ENCODE measurements at places on chromosomes 3 and 15.

- no peak for DNase-seq
Measured at GRCh38 chr3:107861904-107862303, 228.9 kb downstream of the CD47 start.

- DNase-seq: peak; percentile 30
Measured at GRCh38 chr3:54861248-54862067, 66.4 kb downstream of the LRTM1 start.

DNA sequence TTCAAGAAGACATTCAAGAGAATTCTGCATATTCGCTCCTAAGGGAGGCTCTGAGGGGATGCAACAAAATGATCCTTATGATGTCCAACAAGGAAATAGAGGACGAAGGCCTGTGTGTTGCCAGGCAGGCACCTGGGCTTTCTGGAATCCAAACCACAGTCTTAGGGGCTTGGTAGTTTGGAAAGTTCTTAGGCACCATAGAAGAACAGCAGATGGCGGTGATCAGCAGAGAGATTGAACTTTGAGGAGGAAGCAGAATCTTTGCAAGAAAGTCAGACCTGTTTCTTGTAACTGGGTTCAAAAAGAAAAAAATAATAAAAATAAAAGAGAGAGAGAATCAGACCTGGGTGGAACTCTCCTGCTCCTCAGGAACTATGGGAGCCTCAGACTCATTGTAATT is 11.7 kb upstream of the ATG7 start:
- DNase-seq: no peak

- DNase-seq: peak; percentile 70
Measured at GRCh38 chr15:56805466-56806147, 72.3 kb upstream of the ZNF280D start.

GRCh38 chr3:3316521-3316920 is 137.0 kb upstream of the CRBN start:
- DNase-seq: no peak

DNA sequence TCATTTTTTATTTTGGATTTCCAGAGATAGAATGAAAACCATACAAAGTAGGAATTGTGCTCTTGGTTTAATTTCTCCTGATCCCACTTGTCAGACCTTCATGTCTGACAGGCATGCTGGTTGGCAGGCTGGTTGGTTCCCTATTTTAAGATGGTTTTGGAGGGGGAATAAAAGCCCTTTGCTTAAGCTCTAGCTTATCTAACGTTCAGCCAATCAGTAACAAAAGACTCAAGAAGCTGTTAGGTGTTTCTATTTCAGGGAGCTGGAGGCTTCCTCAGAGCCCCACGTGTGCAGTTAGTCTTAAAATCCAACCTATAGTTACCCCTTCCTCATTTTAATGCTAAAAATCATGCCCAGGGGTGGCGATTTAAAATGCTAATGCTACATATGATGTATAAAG is 40.5 kb upstream of the XIRP1 start:
- no peak for DNase-seq
